PC-3 (cell line): ENCODE measurements at places on chromosomes 12 and 14. TPM values are rescaled to one million over a fixed set of nuclear protein-coding genes. Genes with fewer than 3 reads are reported as not detected.
A peak's percentile ranks its signal among the peaks of the same experiment; 100 is the strongest.

- peak; percentile 63 for DNase-seq
Measured at GRCh38 chr14:74619672-74620131, 7.7 kb upstream of the LTBP2 start.

- DNase-seq: peak; percentile 77
Measured at GRCh38 chr14:73612339-73613045, at the start of gene ACOT6. ACOT6 (plus strand) TSS chr14:73612517; CDS start chr14:73612572, 55 bp downstream.

Gene KCNMB4
- 2.6 and 3.0 TPM in 2 replicates for total RNA-seq

Gene LRRC10
- total RNA-seq: not detected in 2 replicates

- no peak for DNase-seq
Measured at GRCh38 chr14:99534333-99534732, 53.1 kb downstream of the CCNK start.

- DNase-seq: no peak
Measured at GRCh38 chr14:38256533-38256840, 594 bp upstream of the CLEC14A start.

GRCh38 chr12:93572712-93573551 lies 457 bp downstream of the SOCS2 start:
- peak; percentile 46 for DNase-seq

- peak; percentile 84 for DNase-seq
Measured at GRCh38 chr14:32319368-32320049, 9.6 kb upstream of the AKAP6 start.

- DNase-seq: no peak
Measured at GRCh38 chr14:103138301-103139131, 15.3 kb downstream of the TNFAIP2 start.

GRCh38 chr14:24136684-24137528 lies 912 bp downstream of the PSME1 start:
- peak; percentile 19 for DNase-seq

Gene MAPKAPK5
- 65.0 and 78.2 TPM in 2 replicates for total RNA-seq

DNA sequence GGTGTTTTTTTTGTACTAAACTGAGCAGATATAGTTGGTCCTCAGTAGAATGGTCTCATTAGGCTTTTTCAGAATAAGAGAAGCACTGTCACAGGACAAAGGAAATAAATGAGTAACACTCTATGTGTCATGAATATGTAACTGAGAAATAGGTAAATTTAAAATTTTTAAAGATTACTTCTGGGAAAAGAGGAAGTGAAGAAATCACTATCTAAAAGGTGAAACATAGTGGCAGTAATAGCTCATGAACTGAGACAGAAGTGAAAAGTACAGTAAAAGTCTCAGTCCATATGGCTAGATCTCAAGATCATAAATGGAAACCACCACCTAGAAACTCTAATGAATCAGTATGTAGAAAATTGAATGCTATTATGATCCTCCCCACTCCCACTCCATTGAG lies 89.3 kb upstream of the TTC7B start:
- DNase-seq: no peak

DNA sequence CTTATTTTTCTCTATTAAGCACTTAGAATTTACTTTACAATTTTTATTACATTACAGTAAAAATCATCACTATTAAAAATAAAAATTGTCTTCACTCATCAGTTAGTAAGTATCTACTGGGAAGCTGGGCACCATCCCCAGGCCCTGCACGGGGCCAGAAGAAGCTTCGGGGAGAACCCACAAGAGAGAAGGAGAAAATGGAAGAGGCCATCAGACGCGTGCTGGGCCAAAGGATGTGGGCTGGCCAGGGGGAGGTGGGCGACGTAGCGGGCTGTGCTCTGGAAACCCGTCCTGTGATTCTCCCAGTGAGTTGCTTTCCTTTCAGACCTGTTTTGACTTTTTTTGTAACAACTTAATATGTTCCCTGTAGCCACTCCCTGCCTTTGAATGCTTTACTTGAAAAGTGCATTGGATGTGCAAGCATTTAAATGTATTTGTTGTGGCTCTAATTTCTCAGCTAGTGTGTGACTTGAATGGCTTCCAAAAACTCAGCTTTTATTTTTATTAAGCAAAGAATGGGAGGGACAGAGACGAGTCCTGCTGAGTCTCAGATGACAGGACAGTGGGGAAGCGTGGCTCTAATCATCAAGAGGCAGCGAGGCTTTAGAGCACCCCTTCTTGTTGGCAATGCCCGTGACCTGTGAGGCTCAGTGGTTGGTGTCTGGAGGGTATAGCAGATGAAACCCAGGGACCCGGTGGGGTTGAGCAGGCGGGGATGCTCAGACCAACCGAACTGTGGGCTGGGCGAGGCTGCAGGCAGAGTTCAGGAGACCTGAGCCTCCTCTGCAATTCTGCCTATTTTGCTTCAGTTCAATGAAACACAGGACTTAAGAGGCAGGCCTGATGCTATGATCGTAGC lies 38.8 kb downstream of the SYNE3 start:
- peak; percentile 11 for DNase-seq

GRCh38 chr14:35369701-35370191 lies 34.8 kb downstream of the NFKBIA start:
- DNase-seq: peak; percentile 85
